ENCODE measurements at places on chromosomes 6 and 20.
A peak's percentile ranks its signal among the peaks of the same experiment; 100 is the strongest.

- DNase-seq, result no peak
Measured at GRCh38 chr6:11754625-11755271, 23.9 kb downstream of the ADTRP start.

DNA sequence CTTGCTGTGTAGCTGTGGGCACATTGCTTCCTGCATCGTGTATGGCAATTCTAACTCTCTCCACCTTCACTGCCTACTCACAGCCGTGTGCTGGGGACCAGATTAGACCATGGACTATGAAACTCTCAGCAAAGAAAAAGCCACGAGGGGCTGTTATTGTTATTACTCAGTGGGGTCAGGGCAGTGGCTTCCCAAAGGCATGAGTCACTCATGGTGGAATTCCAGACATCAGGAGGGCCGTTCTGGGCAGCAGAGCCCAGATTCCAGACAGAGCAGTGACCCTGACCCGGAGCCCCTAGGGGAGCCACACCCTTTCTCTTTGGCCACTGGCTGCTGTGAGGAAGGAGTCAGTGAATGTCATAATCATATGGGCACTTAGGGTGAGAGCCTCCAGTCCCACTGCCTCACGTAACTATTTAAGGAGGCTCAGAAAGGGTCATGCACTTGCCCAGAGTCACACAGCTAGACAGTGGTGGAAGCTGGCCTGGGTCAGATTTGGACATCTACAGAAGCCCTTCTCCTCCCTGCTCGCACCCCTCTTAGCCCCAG lies 22.2 kb upstream of the CCN5 start:
- no peak for DNase-seq

DNA sequence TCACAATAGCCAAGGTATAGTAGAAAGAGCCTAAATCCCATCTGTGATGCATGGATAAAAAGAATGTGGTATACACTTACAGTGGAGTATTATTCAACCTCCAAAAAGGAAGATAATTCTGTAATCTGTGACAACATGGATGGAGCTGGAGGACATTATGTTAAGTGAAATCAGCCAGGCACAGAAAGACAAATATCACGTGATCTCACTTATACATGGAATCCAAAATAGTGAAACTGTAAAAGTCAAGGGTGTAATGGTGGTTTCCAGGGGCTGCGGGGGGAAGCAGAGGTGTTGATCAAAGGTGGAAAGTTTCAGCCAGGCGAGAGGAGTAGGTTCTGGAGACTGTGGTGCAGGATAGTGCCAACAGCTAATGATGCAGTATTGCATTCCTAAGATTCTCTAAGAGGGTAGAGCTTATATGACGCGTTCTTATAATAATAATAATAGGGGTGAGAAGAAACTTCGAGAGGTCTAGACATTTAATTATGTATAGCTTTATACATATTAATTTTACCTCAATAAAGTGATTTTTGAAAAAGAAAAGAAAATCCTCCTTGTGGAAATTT lies 246.1 kb downstream of the FOXA2 start:
- no peak for DNase-seq

DNA sequence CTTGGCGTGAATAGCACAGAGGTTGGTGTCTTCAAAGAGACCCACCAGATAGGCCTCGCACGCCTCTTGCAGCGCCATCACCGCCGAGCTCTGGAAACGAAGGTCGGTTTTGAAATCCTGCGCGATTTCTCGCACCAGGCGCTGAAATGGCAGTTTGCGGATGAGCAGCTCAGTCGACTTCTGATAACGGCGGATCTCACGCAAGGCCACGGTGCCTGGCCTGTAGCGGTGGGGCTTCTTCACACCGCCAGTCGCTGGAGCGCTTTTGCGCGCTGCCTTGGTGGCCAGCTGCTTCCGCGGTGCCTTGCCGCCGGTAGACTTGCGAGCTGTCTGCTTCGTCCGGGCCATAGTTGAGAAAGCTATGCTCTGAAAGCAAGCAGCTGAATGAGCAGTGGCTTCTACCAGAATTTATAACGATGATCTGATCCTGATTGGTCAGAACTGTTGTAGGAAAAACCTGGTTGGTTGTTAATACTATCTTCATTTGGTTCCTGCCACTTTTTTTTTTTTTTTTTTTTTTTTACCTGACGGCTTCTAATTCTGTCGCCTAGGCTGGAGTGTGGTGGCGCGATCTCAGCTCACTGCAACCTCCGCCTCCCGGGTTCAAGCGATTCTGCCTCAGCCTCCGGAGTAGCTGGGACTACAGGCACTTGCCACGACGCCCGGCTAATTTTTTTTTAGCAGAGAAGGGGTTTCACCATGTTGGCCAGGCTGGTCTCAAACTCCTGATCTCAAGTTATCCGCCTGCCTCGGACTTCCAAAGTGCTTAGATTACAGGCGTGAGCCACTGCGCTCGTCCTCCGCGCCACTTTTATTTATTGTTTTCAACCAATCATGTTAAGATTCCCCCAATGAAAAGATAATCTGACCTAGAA lies 21.5 kb downstream of the OR2B2 start:
- peak; percentile 73 for DNase-seq

- no peak for DNase-seq
Measured at GRCh38 chr6:152697634-152698033, at the start of gene MYCT1. TSS of gene MYCT1 (plus strand) at chr6:152697897. CDS start at chr6:152697903, 6 bp downstream.

DNA sequence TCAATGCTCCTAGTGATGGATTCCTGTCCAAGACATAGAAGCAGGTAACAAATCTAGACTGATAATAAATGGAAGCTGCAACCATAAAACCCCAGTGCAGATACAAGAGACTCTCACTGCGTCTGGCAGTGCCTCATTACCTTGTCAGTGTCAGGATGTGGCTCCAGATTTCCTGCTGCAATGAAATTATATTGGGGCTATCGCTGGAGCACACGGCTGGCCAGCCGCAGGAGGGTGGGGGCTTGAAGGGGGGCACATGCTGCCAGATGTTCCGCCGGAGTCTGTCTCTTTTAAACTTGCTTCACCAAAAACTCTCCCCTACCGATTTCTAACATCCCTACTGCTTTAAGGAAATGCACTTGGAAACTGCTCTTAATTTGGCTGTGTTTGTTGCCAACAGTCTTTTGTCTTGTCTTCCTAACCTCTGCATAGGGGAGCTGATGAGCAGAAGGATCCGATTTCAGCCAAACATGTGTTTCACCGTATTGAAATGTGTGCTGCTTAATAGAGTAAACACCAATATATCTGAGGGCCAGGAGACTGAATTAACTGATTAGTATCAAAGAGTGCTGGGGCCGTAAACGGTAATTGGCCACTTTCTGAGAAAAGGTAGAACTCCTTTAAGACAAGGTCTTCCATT lies 102.2 kb upstream of the EXOC2 start:
- no peak for DNase-seq

GRCh38 chr20:61100489-61100888 lies 151.6 kb upstream of the CDH4 start:
- DNase-seq, result peak; percentile 4

DNA sequence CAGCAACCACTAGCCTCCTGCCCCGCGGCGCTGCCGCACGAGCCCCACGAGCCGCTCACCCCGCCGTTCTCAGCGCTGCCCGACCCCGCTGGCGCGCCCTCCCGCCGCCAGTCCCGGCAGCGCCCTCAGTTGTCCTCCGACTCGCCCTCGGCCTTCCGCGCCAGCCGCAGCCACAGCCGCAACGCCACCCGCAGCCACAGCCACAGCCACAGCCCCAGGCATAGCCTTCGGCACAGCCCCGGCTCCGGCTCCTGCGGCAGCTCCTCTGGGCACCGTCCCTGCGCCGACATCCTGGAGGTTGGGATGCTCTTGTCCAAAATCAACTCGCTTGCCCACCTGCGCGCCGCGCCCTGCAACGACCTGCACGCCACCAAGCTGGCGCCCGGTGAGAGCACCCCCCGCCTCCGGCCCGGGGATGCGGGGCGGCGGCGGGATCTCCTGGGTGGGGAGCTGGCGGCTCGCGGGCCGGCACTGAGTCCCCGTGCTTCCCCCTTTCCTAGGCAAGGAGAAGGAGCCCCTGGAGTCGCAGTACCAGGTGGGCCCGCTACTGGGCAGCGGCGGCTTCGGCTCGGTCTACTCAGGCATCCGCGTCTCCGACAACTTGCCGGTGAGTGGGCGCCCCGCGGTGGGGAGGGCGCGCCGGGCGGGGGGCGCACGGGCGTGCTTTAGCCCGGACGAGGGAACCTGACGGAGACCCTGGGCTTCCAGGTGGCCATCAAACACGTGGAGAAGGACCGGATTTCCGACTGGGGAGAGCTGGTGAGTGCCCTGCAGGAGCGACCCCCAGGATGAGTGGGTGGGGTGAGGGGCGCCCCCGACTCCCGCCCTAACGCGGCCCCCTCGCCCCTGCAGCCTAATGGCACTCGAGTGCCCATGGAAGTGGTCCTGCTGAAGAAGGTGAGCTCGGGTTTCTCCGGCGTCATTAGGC lies 585 bp downstream of the PIM1 start:
- DNase-seq, result peak; percentile 28

DNA sequence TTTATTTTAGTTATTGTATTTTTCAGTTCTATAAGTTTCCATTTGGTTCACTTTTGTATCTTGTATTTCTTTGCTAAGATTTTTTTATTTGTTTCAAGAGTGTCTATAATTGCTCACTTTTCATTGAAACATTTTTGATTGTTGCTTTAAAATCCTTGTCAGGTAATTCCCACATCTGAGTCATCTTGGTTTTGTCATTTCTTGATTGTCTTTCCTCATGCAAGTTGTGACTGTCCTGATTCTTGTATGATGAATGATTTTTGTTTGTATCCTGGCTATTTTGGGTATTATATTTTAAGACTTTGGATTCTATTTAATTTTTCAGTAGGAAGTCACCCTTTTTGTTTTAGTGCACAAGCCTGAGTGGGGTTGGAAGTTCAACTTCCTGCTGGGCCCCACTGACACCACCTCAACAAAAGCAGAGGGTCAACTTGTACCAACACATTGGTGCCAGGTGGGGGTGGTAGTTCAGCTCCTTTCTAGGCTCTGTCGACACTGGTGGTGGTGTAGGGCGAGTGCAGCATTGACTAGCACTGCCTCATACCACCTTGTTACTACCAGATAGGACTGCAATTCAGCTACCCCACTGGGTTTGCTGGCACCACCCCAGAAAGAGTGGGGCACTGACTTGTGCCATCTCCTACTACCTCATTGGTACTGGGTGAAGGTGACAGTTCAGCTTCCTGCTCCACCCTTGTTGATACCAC lies 8.8 kb downstream of the RSPH3 start:
- DNase-seq, result no peak

DNA sequence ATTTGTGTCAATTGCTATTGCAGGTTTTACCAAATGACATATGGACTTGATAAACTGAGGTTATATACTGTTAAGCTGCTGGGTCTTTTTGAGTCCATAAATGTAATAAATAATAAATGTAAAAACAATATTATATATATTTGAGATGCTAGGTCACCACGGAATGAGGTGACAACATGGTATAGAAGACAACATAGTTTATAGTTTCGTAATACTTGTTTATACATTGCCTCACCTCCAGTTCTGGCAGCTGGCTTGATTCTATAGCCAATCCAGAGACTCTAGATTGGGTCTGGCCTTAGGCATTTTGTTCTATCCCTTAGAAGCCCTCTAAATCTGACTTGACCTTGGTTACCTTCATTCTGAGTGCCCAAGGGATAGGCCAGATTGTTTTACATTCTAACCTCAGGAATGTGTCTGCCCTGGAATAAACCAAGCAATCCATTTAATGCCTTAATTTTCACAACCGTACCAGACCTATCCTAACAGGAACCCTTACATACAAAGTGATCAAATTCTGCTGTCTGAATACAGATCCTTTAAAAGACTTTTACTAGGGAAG lies 61.5 kb upstream of the STXBP5 start:
- no peak for DNase-seq

- no peak for DNase-seq
Measured at GRCh38 chr6:104604685-104605084, 255.0 kb downstream of the HACE1 start.

All from T-helper 2 cell (primary cell).